ENCODE measurements at places on chromosomes 11 and 22. TPM values are rescaled to one million over a fixed set of nuclear protein-coding genes. Genes with fewer than 3 reads are reported as not detected.

Gene GLB1L2
- 4.7 TPM for total RNA-seq

Gene ZNF214
- total RNA-seq, result 2.3 TPM

DNA sequence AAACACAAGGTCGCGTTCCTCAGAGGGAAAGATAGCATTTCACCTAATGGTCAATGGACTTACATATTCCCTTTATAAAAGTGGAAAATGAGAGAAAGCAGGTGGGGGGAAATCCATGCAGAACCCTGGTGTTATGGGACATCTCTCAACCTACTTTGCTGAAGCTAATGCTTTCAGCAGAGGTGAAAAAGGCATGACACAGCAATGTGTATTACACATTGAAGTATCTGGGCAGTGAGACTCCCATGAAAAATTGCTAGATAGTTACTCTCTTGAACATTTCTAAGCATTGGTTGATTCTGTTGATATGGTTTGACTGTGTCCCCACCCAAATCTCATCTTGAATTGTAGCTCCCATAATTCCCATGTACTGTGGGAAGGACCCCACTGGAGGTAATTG, 60.0 kb upstream of the PICALM start:
- DNase-seq, result no peak

- no peak for DNase-seq
Measured at GRCh38 chr11:134663506-134664313, 251.7 kb upstream of the B3GAT1 start.

GRCh38 chr11:119940401-119940976, 197.4 kb downstream of the TRIM29 start:
- no peak for DNase-seq

DNA sequence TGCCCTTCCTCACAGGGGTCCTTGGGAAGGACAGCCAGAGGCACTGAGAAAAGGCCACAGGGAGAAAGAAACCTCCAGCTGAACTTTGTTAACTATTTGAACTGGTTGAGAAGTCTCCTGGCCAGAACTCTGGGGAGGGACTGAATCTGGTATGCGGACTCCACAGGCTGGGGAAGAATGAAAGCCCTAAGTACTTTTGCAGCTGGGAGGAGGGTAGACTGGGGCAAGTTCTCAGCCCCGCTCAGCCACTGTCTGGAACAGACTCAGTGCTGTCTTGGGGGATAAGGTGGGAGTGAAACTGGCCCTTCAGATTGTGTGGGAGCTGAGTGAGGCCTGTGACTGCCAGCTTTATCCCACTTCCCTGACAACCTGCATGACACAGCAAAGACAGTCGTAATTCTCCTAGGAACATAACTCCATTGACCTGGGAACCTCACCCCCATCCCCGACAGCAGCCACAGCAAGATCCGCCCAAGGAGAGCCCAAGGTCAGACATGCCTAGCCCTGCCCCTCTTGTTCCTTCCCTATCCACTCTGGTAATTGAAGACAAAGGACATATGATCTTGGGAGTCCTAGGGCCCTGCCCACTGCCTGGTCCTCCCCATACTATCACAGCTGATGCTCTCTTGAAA, 475.1 kb upstream of the CNTN5 start:
- no peak for DNase-seq

DNA sequence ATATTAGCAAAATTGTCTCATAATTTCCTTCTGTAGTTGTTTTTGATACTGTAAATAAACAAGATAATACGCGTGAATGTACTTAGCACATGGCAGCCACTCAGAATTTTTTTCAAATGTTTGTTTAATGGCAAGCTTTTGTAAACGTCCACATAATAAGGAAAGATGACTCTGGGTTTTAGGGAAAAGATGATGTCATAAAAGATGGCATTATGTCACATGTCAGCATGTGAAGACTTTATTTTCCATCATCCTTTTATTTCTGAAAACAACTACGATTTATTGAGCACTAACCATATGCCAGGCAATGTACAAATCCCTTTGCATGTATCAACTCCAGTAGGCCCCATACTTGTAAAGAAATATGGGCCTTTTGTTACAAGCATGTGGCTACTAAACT, 139.9 kb downstream of the C11orf91 start:
- no peak for DNase-seq

- no peak for DNase-seq
Measured at GRCh38 chr11:4560467-4560866, 15.5 kb downstream of the OR52M1 start.

GRCh38 chr11:133906241-133906640, 50.5 kb downstream of the IGSF9B start:
- no peak for DNase-seq

Measured in A172 (cell line).